Heart right ventricle (tissue), 16 donors: ENCODE measurements at places on chromosomes 4 and X.

GRCh38 chr4:57042711-57043169 lies 64.0 kb downstream of the POLR2B start:
- H3K36me3 ChIP-seq = no peaks in the 10 kb centered on the region
- H3K27me3 ChIP-seq = no peaks in the 10 kb centered on the region
- peak overlapping the region; percentile 48 for H3K27ac ChIP-seq
- no peak overlapping the region for H3K4me3 ChIP-seq

- no peak overlapping the region for H3K27ac ChIP-seq
- H3K4me3 ChIP-seq = peak overlapping the region; percentile 44
- no peaks in the 10 kb centered on the region for H3K36me3 ChIP-seq
- no peak for DNase-seq
Measured at GRCh38 chrX:2889045-2889605, 40.0 kb downstream of the ARSD start.

DNA sequence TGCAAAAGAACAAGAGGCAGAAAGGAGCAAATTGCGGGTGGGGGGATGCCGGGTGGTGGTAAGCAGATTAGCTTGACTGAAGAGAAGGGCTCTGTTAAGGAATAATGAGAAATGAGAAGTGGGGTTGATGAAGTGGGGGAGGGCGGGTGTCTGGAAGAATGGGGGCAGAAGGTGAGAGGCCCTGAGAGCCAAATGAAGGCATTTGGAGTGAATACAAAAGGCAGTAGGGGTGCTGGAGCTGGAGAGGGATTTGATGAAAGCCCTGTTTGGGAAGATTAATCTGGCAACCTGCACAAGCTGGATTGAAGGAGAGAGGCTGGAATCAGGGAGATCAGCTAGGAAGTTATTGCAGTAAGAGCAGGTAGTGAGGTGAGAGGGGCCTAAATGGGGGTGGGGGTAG lies 82.1 kb downstream of the GUCY2F start:
- H3K4me3 ChIP-seq = no peak overlapping the region
- H3K4me1 ChIP-seq = no peaks in the 10 kb centered on the region
- DNase-seq = no peak
- H3K36me3 ChIP-seq = no peaks in the 10 kb centered on the region
- H3K27me3 ChIP-seq = no peaks in the 10 kb centered on the region
- H3K27ac ChIP-seq = no peak overlapping the region

- H3K36me3 ChIP-seq = no peaks in the 10 kb centered on the region
- no peak overlapping the region for H3K4me3 ChIP-seq
- H3K27me3 ChIP-seq = no peaks in the 10 kb centered on the region
Measured at GRCh38 chr4:182265881-182266280, 22.7 kb downstream of the TENM3 start.

- DNase-seq = no peak
- no peaks in the 10 kb centered on the region for H3K4me1 ChIP-seq
- no peak overlapping the region for H3K27ac ChIP-seq
- H3K27me3 ChIP-seq = no peaks in the 10 kb centered on the region
- no peaks in the 10 kb centered on the region for H3K36me3 ChIP-seq
Measured at GRCh38 chr4:103478734-103479133, 241.1 kb downstream of the TACR3 start.

GRCh38 chr4:48025005-48025404 lies 8.4 kb downstream of the NIPAL1 start:
- H3K4me3 ChIP-seq = no peak overlapping the region
- H3K4me1 ChIP-seq = no peaks in the 10 kb centered on the region
- H3K36me3 ChIP-seq = no peaks in the 10 kb centered on the region
- no peak for DNase-seq
- H3K27ac ChIP-seq = no peak overlapping the region
- no peaks in the 10 kb centered on the region for H3K27me3 ChIP-seq

GRCh38 chr4:177229331-177229730 lies 80.3 kb upstream of the NEIL3 start:
- H3K4me1 ChIP-seq = no peaks in the 10 kb centered on the region
- H3K36me3 ChIP-seq = no peaks in the 10 kb centered on the region
- no peaks in the 10 kb centered on the region for H3K27me3 ChIP-seq
- DNase-seq = no peak

DNA sequence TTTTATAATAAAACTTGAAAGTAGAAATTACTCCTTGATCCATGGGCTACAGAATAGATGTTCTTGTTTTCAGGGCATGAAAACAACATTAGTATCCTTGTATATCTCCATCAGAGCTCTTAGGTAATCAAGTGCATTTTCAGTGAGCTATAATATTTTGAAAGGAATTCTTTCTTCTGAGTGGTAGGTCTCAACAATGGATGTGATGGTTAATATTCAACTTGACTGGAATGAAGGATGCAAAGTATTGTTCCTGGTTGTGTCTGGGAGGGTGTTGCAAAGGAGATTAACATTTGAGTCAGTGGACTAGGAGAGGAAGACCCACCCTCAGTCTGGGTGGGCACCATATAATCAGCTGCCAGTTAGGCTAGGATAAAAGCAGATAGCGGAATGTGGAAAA lies 100.1 kb downstream of the LCORL start:
- H3K4me1 ChIP-seq = no peaks in the 10 kb centered on the region
- no peak overlapping the region for H3K4me3 ChIP-seq
- no peaks in the 10 kb centered on the region for H3K27me3 ChIP-seq
- no peaks in the 10 kb centered on the region for H3K36me3 ChIP-seq
- no peak for DNase-seq
- H3K27ac ChIP-seq = no peak overlapping the region

GRCh38 chr4:112153211-112153791 lies 8.0 kb downstream of the FAM241A start:
- H3K27ac ChIP-seq = no peak overlapping the region
- H3K4me1 ChIP-seq = peaks cover 53% of the 10 kb centered on the region
- H3K4me3 ChIP-seq = no peak overlapping the region
- H3K27me3 ChIP-seq = no peaks in the 10 kb centered on the region
- H3K36me3 ChIP-seq = no peaks in the 10 kb centered on the region

DNA sequence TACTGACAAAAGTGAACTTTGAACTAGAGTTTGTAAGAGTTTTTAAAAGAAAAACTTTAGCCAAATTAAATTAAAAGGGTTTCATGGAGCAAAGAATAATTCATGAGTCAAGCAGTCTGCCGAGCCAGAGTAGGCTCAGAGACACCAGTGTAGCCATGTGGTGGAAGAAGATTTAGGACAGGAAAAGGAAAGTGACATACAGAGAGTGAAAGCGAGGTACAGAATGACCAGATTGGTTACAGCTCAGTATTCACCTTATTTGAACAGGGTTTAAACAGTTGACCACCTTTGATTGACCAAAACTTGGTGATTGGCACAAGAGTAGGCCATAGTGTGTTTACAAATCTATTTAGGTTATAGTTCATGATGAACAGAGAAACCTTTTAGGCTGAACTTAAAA lies 377.8 kb downstream of the KLHL4 start:
- H3K4me3 ChIP-seq = no peak overlapping the region
- no peaks in the 10 kb centered on the region for H3K36me3 ChIP-seq
- H3K27me3 ChIP-seq = no peaks in the 10 kb centered on the region
- DNase-seq = no peak
- H3K27ac ChIP-seq = no peak overlapping the region

DNA sequence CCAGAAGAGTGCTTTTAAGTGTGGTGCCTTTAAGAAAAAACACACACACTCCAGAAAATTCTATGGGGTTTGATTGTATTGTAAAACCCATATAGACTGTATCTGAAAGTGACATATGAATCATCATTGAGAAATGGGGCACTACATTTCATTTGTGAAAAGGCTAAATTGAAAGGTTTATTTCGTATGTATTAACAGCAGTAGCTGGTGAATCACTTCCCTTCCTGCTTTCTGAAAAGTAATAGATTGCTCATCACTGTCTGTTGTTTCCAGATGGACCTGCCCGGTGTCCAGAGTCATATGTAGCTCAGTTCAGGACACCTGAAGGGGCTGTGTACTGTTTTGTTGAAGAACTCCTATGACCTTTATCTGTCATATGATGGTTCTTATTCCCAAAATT lies 28.1 kb upstream of the HPRT1 start:
- H3K4me1 ChIP-seq = no peaks in the 10 kb centered on the region
- H3K27ac ChIP-seq = no peak overlapping the region
- no peak overlapping the region for H3K4me3 ChIP-seq
- no peak for DNase-seq
- no peaks in the 10 kb centered on the region for H3K27me3 ChIP-seq
- H3K36me3 ChIP-seq = no peaks in the 10 kb centered on the region

GRCh38 chrX:71181558-71181909 lies 36.9 kb downstream of the NLGN3 start:
- H3K27ac ChIP-seq = peak overlapping the region; percentile 65
- no peak for DNase-seq
- no peaks in the 10 kb centered on the region for H3K36me3 ChIP-seq
- H3K4me3 ChIP-seq = peak overlapping the region; percentile 53
- no peaks in the 10 kb centered on the region for H3K4me1 ChIP-seq
